ENCODE measurements at places on chromosomes 1 and 21.

GRCh38 chr1:116724765-116725375, 29.4 kb upstream of the CD2 start:
- DNase-seq = peak; percentile 34

- no peak for DNase-seq
Observed at GRCh38 chr1:206705726-206706297, 21.1 kb downstream of the MAPKAPK2 start.

- no peak for DNase-seq
Observed at GRCh38 chr1:245575710-245576109, 420.9 kb downstream of the KIF26B start.

DNA sequence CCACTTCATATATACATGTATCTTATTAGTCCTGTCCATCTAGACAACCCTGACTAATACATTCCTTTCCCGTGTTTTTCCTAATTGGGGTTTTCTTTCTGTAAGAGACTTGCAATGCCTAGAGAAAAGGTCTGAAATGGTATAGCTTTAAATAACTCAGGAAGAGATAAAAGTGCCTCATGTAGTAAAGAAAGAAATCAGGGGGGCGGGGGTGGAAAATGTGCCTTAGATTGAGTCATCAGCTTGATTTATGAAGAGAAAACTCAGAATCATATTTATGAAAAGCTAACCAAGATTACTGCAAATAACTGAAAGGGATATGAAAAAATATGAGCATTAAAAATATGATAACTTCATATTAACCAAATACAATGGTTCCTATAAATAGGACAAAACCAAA, 345.8 kb upstream of the CHRM3 start:
- no peak for DNase-seq

DNA sequence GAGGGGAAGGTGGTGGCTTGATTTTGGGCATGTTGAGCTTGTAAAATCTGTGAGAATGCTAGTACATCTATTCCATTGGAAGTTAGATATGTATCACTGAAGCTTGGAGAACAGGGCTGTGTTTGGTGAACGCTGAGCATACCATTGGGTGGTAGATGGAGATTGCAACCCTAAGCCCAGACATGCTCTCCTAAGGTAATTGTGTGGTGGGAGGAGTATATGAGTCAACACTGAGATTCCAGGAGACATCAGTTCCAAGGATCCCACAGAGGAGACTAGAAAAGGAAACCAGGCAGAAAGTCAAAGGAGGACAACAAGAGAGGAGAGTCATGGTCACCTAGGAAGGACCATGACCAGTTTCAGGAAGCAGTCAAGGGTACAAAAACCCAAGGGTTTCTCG, 60.4 kb downstream of the KIF21B start:
- no peak for DNase-seq

GRCh38 chr1:107865627-107866026, 99.4 kb downstream of the VAV3 start:
- no peak for DNase-seq

Measured in CMK (cell line).